ENCODE measurements at places on chromosomes 5 and 9.

DNA sequence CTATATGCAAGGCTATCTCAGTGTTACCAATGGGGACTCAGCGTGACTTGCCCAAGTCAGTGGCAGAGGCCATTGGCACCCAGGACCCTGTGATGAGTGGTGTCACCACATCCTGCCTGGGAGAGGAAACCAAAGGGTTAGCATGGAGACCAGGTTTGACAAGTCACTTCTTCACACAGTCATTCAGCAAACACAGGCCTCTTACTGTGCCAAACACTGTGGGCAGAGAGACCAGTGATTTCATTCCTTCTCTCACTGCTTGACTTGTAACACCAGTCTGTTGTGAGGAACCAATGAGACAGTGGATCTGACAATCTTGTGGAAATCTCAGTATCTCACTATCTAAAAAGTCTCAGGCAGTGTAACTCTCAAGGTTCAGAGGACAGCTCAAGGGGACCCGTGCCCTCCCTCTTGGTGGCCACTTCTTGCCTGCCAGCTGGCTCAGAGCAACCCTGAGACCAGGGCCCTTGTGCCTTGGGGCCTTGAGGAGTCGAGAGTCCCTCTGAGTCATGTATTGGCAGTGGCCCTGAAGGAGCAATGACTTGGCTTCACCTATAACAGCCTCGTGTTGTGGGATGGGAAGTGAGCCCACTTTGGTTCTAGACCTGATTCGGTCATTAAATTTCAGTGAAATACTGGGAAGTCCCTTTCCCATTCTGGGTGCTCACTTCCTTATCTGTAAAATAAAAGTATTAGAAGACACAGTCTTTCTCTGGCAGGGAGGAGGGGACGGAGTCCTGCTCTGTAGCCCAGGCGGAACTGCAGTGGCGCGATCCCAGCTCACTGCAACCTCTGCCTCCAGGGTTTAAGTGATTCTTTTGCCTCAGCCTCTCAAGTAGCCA, 1.6 kb downstream of the FABP6 start:
- no peak for DNase-seq

DNA sequence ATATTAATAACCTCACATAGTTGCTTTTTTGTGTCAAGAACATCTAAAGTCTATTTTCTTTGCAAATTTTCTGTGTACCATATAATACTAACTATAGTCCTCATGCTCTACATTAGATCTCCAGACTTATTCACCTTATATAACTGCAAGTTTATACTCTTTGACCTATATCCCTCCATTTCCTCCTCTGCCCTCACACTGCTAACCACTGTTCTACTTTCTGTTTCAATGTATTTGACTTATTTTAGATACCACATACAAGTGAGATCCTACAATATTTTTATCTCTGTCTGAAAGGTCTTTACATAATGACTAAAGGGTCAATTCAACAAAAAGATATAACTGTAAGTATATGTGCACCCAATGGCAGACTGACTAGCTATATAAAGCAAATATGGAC, 789.7 kb upstream of the ZNF608 start:
- no peak for DNase-seq

DNA sequence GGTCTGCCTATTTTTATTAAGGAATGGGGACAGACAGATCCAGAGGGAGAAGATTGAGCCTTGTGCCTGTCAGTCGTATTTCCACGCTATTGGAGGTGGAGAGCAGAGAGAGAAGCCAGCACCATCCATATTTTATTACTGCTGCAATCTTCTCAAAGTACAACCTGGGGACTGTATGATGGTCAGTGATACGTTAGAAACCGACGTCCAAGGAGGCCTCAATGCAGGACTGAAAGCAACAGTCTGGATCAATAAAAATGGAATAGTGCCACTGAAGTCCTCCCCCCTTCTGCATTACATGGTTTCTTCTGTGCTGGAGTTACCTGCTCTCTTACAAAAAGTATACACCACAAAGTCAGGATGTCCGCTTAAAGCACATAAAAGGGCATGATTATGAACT, 21.9 kb upstream of the DTWD2 start:
- DNase-seq = no peak

DNA sequence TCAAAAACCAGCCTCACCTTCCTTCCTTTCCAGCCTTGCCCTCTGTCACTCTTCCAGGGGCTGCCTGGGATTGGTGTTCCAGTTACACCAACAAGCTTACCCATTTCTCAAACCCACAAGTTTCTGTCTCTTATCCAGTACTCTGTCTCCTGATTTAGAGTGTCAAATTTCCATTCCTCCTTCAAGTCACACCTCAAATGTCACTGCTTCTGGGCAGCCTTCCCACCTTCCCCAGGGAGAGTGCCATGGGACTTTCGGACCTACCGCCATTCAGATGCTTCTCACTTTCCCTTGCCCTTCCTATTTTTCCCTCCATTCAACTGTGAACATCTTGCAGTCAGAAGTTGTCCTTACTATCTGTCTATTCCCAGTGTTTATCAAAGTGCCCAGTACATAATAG, 2.0 kb upstream of the GRXCR2 start:
- no peak for DNase-seq

GRCh38 chr5:144778561-144778960, 607.9 kb downstream of the KCTD16 start:
- DNase-seq = no peak

GRCh38 chr9:28941856-28942255, 1368.6 kb upstream of the C9orf72 start:
- no peak for DNase-seq

GRCh38 chr5:75037106-75037505, 15.3 kb downstream of the GCNT4 start:
- no peak for DNase-seq

DNA sequence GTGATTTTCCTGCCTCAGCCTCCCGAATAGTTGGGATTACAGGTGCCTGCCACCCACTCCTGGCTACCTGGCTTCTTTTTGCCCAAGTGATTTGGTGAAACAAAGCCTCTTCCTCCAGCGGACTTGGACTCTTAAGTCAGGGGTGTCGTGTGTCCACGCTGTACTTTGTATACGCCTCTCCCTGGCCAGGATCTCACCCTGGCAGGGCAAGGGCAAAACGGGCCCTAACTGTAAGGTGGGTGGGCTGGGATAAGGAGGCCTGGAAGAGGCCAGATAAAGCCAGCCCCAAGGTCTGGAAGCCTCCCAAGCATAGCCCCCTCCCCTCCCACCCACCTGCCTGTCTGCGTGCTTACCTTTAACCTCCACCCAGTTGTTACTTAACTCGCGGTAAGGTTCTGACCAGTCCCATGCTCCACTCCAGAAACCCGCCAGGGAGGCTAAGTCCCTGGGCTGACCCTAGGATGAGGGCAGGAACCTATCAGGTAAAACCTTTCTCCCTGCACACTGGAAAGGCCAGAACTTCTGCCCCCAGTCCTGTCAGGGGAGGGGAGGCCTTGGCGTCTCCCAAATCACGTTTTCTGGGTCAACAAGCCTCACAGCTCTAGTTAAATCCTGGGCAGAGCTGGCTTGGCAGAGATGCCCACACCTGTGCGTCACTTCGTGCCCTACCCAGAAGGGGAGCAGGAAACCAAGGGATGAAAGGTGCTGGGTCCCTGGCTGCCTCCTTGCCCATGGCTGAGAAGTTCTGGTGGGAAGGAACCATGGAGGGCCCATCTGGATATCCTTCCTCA, 8.4 kb downstream of the CDK9 start:
- no peak for DNase-seq

- peak; percentile 59 for DNase-seq
Observed at GRCh38 chr9:74777136-74777879, 110.4 kb downstream of the TRPM6 start.

DNA sequence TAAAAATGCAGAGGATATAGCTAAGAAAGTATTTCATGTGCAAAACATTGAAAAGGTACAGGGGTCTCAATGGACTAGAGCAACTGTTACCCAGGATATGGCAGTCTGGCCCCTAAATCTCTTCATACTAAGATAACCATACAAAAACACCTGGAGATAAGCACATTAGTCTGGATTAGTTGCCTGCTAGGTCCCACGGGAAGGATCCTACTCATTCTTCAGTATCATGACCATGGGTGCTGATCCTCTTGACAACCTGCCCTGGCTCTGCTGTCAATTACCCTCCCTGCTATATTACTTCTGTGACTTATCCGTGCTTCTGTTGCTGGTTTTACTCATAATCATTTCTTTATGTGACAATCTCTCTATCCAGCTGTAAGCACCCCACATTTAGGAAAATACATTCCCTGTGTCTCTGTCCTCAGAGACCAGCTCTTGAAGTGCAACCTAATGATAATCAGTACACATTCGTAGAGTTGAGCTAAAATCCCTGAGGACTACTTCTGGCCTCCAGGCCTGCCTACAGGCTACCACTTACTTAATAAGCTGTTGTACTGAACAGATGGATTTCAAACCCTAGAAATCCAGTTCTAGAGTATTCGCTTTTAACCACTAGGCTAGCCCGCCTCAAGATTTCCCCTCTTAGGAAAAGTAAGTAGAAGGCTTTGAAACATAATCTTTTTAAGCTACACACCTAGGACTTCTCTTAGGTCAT, 190.5 kb upstream of the OR13F1 start:
- DNase-seq = no peak

DNA sequence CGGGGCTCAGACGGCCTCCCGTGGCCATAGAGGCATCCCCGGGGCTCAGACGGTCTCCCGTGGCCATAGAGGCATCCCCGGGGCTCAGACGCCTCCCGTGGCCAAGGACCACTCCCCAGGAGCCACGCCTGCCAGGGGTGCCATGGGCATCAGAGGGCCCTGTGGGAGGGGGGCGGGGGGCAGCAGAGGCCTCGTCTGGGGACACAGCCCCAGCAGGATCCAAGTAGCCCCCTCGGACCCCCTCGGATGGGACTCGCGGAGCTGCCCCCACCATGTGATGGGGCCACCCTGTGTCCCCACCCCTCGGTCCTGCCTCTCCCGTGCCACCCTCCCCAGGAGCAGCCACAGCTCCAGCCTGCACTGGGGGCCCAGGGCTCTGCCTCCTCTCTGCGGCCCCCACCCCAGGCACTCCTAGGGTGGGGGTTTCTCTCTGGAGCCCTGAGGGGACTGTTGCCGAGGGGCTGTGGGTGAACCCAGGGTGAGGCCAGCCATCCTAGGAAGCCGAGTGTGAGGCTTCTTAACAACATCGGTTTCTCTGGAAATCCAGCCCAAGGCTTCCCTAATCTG, 2.5 kb downstream of the ENTPD8 start:
- DNase-seq = no peak

DNA sequence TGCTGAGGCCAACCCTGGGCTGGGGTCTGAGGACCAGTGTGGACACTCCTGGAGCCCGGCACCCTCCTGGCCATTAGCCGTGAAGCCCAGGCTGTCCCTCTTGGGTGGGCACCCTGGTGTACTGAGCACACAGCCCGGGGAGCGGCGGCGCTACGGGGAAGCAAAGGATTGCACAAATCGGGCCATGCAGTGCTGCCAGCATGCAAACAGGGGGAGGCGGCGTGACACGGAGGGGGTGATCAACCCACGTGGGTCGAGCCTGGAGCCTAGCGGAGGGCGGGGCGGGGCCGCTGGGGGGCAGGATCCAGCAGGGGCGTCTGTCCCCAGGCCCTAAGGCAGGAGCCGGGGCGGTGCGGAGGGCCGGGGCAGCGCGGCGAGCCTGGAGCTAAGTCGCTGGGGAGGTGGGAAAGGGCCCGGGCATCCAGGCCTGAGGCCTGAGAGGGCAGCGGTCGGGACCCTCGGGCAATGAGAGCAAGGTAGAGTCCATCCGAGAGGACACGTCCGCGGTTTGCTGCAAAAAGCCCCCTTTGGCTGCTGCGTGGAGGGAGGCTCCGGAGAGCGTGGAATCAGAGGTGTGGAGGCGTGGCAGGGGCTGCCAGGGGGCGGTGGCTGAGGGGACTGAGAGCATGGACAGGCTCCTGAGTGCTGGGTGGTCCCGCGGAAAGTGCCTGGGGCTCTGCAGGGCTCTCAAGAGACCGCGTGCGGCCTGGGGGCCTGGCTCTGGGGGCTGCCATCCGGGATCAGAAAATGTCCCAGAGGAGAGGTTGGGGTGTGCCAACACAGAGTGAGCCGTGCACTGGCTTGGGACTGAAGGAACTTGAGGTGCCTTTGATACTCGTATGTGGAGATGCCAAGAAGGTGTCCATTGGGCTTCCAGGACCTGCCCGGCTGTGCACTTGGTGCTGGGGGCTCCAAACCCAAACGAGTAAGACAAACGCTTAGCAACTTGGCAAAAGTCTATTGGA, 94.2 kb downstream of the BARX1 start:
- no peak for DNase-seq

- no peak for DNase-seq
Observed at GRCh38 chr9:101487443-101487840, 46.2 kb upstream of the RNF20 start.

DNA sequence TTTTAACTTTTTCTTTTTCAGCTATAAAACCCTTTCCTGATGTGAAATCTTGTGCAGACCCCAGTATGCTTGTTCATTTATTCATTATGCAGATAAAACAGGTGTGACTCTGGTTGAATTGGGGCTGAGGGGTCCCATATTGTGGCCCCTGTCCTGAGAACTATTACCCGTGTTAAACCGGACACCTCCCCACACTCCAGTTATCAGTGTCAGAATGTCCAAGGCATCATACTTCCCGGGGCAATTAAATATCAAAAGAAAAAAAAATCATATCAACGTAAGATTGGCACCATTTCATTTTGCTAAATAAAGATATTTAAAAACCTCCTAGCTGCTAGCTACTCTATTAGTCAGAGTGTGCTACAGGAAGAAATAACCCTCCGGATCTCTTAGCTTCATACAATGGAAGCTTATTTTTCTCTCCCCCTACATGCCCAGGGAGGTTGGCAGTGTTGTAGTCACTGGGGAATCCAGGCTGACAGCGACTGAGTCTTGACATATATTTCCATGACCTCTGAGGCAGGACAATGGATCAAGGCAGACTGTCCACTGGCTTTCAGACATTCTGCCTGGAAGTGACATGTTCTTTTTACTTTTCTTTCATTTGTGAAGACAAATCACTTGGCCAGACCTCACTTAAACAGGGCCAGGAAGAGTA, 170.0 kb downstream of the SEC61B start:
- DNase-seq = no peak

DNA sequence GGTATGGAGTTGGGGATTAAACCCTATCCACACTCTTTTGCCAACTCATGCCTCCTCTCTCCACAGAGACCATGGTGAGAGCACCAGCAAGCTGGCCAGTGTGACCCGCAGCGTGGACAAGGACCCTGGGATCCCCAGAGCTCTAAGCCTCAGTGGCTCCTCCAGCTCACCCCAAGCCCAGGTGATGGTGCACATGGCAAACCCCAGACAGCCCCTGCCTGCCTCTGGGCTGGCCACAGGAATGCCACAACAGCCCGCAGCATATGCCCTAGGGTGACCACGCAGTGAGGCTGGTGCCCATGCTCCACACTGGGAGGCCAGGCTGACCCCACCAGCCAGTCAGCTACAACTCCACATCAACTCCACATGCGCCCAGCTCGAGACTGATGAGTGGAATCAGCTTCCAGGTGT, 11.5 kb upstream of the CARD19 start:
- no peak for DNase-seq

DNA sequence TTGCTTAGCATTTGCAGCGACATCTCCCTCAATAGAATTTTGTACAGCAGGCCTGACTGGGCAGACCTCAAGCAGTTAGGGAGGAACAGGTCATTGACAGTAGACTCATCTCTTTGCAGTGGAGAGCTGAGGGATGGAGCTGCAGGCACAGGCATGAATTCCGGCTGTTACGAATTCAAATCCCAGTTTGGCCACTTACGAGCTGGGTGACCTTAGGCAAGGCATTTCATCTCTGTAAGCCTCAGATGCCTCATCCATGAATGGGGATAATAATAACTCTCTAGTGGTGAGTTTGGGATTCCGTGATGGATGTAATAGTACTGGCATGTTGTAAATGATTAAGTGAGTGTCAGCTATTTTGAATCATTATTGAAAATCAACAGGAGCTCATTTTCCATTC, 195.3 kb downstream of the SEMA6A start:
- DNase-seq = no peak

- no peak for DNase-seq
Observed at GRCh38 chr9:133525677-133526076, 918 bp upstream of the MYMK start.

All from left kidney (tissue), 8 donors.